ENCODE measurements at places on chromosomes 7 and 10.
A peak's percentile ranks its signal among the peaks of the same experiment; 100 is the strongest.

DNA sequence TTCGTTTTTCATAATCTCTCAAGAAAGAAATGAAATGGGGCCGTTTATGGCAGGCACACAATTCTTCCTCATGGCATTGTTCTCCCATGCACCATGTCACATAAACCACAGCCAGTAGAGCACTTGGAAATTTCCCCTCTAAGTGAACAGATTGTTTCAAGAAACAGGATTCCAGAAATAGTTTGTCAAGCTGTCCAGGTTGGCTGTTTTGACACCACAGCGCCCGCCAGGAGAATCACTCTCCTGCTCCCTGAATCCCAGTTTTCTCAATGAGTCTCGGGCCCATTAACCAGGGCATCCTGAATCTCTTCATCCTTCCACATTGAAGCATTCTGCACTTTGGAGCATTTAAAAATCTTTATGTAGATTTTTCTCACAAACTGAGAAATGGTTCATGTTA, 172.2 kb upstream of the NEBL start:
- H3K36me3 ChIP-seq, result no peaks in the 10 kb centered on the region
- H3K4me1 ChIP-seq, result no peaks in the 10 kb centered on the region
- no peak overlapping the region for H3K4me3 ChIP-seq
- H3K27me3 ChIP-seq, result no peaks in the 10 kb centered on the region
- no peak for DNase-seq

DNA sequence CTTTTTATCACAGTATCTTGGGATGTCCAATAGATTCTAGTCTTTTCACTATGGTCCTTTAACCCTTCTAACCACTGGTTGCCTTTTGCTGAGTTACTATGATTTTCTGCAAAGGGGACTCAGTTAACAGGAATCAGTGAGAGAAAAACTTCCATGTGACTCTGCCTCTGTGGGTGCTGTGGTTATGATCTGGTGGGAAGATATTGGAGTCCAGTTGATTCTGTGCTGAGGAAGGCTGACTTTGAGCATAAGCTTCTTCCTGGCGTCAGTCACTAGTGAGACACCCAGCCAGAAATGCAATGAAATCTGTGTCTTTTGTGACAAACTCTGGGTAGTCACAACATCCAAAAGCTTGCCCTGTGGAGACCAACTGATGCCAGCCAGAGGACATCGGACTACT, 648.0 kb downstream of the SUGCT start:
- no peaks in the 10 kb centered on the region for H3K4me1 ChIP-seq
- H3K27me3 ChIP-seq, result no peaks in the 10 kb centered on the region
- no peak overlapping the region for H3K4me3 ChIP-seq

GRCh38 chr7:17058568-17058967, 176.8 kb upstream of the AGR3 start:
- DNase-seq, result no peak
- H3K36me3 ChIP-seq, result peaks cover 14% of the 10 kb centered on the region
- H3K4me3 ChIP-seq, result no peak overlapping the region
- H3K27me3 ChIP-seq, result no peaks in the 10 kb centered on the region

DNA sequence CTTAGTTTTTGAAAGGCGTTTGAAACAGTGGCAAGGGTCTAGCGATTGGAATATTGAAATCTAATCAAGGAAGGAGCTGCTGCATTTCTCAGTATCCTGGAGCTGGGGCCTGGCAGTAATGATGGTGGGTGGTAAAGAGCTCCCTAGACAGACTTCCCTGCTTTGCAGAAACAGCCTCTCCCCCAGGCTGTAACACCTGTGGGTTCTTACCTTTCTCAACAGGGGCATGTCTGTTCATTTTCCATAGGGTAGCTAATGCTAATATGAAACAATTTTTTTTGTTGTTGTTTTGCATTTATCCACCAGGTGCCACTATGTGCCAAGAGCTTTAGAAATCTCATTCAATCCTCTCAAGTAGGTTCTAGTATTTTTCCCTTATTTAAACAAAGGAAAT, 345.5 kb downstream of the REEP3 start:
- no peak for DNase-seq
- H3K4me1 ChIP-seq, result peaks cover 6% of the 10 kb centered on the region
- H3K27ac ChIP-seq, result no peak overlapping the region
- no peak overlapping the region for H3K4me3 ChIP-seq

DNA sequence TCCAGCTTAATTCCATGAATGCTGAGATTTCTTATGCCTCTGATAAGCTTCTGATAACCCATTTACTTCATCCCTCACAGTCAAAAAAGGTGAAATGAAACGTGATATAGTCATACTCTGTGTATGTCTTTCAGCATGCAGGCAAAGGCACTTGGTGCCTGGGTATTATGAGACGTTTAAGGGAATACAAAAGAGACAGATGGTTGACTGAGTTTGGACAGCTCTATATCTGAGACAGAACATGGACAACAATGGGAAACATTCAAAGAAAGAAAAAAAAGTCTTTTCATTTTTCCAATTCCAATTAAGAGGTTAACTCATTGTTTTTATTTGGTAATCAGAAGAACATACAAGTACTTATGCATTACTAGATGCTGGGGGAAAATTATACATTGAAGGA, 96.2 kb downstream of the PPP1R17 start:
- no peaks in the 10 kb centered on the region for H3K4me1 ChIP-seq
- no peak overlapping the region for H3K27ac ChIP-seq
- H3K4me3 ChIP-seq, result no peak overlapping the region
- H3K27me3 ChIP-seq, result no peaks in the 10 kb centered on the region
- H3K36me3 ChIP-seq, result no peaks in the 10 kb centered on the region

GRCh38 chr10:63582690-63583089, 61.5 kb downstream of the REEP3 start:
- no peaks in the 10 kb centered on the region for H3K27me3 ChIP-seq
- H3K4me1 ChIP-seq, result no peaks in the 10 kb centered on the region
- peaks cover 2% of the 10 kb centered on the region for H3K36me3 ChIP-seq
- H3K4me3 ChIP-seq, result no peak overlapping the region

GRCh38 chr7:54260941-54261371, 281.2 kb upstream of the VSTM2A start:
- H3K4me1 ChIP-seq, result no peaks in the 10 kb centered on the region
- no peaks in the 10 kb centered on the region for H3K27me3 ChIP-seq
- H3K27ac ChIP-seq, result no peak overlapping the region
- no peak for DNase-seq
- H3K4me3 ChIP-seq, result no peak overlapping the region

- H3K4me1 ChIP-seq, result peaks cover 22% of the 10 kb centered on the region
- H3K4me3 ChIP-seq, result no peak overlapping the region
- no peaks in the 10 kb centered on the region for H3K36me3 ChIP-seq
- no peak overlapping the region for H3K27ac ChIP-seq
Observed at GRCh38 chr7:17530741-17531421, 232.4 kb downstream of the AHR start.

DNA sequence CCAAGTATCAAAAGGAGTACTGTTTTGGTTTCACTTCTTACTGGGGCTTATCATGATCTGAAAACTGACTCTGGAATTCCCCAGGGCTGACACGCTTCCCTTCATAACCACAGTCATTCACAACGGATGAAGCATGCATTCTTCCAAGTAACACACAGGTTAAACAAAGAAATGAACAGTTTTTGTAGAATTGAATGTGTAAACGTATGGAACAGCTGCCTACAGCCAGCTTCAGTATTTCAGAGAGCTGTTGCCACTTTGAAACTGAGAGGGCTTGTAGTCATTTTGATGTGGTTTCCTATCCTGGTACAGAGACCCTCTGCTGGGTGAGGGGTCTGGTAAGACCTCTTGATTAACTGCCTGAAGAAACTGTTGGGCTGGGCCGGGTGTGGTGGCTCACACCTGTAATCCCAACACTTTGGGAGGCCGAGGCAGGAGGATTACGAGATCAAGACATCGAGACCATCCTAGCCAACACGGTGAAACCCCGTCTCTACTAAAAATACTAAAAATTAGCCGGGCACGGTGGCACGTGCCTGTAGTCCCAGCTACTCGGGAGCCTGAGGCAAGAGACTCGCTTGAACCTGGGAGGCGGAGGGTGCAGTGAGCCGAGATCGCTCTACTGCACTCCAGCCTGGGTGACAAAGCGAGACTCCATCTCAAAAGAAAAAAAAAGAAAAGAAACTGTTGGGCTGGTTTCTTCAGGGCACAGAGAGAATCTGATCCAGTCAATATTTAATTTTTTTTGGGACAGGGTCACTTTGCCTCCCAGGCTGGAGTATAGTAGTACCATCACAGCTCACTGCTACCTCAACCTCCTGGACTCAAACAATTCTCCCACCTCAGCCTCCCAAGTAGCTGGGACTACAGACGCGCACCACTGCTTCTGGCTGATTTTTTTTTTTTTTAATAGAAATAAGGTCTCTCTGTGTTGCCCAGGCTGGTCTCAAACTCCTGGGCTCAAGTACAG, 4.7 kb downstream of the NFE2L3 start:
- peak overlapping the region; percentile 68 for H3K4me3 ChIP-seq
- peak overlapping the region; percentile 97 for H3K27ac ChIP-seq
- DNase-seq, result peak; percentile 55
- H3K36me3 ChIP-seq, result peaks cover 41% of the 10 kb centered on the region

DNA sequence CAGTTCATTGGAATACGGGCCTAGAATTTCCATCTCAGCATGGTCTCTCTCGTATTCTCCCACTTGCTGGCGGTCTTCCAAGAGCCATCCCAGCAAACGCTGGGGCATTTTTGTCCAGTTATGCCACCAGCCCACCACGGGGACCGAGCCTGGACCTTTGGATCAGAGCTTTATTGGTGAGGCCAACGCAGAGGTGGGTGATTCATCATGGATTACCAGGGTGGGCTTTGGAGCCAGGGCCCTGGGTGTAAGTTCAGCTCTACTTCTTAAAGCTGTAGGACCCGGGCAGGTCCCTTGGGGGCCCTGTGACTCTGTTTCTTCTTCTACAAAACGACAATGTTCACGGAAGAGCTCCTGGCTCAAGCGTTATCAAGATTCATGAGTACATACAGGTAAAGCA, 22.7 kb upstream of the PITRM1 start:
- no peak overlapping the region for H3K27ac ChIP-seq
- DNase-seq, result no peak
- peaks cover 23% of the 10 kb centered on the region for H3K4me1 ChIP-seq
- peaks cover 78% of the 10 kb centered on the region for H3K27me3 ChIP-seq

DNA sequence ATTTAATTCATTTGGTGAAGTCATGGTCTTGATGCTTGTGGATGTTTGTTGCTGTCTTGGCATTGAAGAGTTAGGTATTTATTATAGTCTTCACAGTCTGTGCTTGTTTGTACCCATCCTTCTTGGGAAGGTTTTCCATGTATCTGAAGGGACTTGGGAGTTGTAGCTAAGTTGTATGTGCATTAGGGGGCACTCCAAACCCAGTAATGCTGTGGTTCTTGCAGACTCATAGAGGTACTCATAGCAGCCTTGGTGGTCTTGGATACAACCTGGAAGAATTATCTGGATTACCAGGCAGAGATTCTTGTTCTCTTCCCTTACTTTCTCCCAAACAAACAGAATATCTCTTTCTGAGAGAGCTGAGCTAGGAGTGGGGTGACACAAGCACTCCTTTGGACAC, 93.2 kb downstream of the ADCYAP1R1 start:
- no peak for DNase-seq
- peaks cover 7% of the 10 kb centered on the region for H3K27me3 ChIP-seq
- H3K27ac ChIP-seq, result no peak overlapping the region
- H3K36me3 ChIP-seq, result no peaks in the 10 kb centered on the region
- no peak overlapping the region for H3K4me3 ChIP-seq
- H3K4me1 ChIP-seq, result no peaks in the 10 kb centered on the region

DNA sequence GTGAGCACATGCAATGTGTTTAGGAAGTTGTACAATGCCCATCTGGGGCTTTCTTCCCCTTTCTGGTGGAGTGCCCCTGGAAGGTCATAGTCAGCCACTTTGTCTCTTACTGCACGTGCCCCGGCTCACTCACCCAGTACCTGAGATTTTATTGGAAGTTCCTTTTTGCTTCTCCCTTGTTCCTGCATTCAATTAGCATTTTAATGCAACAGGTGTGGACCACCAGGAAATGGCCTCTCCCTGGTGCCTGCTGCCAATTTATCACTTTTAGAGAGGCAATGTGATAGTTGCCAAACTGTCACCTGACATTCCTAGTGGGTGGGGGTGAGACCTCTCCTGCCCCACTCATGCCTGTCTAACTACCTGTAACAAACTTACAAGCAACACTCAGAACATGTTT, 293.4 kb upstream of the DKK1 start:
- no peaks in the 10 kb centered on the region for H3K4me1 ChIP-seq
- no peak overlapping the region for H3K4me3 ChIP-seq
- no peak overlapping the region for H3K27ac ChIP-seq
- DNase-seq, result no peak
- H3K36me3 ChIP-seq, result no peaks in the 10 kb centered on the region

DNA sequence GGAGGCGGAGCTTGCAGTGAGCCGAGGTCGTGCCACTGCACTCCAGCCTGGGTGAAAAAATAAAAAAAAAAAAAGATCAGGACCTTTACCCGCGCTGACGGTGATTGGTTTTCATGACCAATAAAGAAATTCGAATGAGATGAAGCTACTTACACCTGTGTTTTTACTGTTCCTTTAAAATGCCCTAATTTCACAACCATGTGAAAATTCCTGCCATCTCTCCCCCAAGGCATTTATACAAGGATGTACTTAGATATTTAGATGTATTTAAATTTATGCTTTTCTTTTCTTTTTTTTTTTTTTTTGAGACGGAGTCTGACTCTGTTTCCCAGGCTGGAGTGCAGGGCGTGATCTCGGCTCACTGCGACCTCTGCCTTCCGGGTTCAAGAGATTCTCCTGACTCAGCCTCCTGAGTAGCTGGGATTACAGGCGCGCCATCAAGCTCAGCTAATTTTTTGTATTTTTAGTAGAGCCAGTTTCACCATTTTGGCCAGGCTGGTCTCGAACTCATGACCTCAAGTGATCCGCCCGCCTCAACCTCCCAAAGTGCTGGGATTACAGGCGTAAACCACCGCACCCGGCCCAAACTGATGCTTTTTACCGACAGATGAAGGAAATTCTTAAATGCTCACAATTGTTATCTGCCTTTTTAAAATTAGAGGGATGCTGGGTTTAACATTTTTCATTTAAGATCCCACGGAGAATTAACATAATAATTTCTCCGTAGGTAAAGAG, 3.1 kb upstream of the PHYH start:
- no peaks in the 10 kb centered on the region for H3K27me3 ChIP-seq
- H3K27ac ChIP-seq, result peak overlapping the region; percentile 99
- peak overlapping the region; percentile 79 for H3K4me3 ChIP-seq

- no peak overlapping the region for H3K4me3 ChIP-seq
- no peak for DNase-seq
- peaks cover 10% of the 10 kb centered on the region for H3K4me1 ChIP-seq
- peaks cover 23% of the 10 kb centered on the region for H3K36me3 ChIP-seq
- H3K27me3 ChIP-seq, result no peaks in the 10 kb centered on the region
Observed at GRCh38 chr10:30897048-30897447, 134.6 kb downstream of the ZNF438 start.

GRCh38 chr7:69871213-69871885, 273.1 kb downstream of the AUTS2 start:
- no peak overlapping the region for H3K27ac ChIP-seq
- no peaks in the 10 kb centered on the region for H3K4me1 ChIP-seq
- DNase-seq, result no peak

DNA sequence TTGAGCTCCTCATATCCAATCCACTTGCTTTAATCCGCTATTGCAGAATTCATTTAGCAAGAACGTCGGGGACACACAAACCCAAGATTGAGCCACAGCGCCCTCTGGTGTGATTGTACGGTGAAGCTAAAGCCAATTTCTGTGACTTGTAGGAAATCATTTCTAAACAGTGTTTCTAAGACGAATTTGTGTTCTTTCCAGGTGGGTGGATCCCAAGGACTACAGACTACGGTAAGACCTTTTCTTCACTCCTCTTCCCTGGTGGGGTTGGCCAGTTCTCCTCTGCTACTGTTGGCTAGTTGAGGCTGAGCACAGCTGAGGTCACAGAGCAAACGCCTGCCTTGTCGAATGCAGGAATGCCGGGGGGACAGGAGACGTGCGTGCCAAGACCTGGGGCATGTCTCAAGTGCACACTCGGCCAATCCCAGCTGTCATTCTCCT, 5.2 kb downstream of the DMBT1 start:
- H3K36me3 ChIP-seq, result no peaks in the 10 kb centered on the region
- H3K27me3 ChIP-seq, result peaks cover 40% of the 10 kb centered on the region
- H3K4me3 ChIP-seq, result no peak overlapping the region
